Right forelimb (tissue), 1 donor: ENCODE measurements at places on chromosomes 6 and 20.

DNA sequence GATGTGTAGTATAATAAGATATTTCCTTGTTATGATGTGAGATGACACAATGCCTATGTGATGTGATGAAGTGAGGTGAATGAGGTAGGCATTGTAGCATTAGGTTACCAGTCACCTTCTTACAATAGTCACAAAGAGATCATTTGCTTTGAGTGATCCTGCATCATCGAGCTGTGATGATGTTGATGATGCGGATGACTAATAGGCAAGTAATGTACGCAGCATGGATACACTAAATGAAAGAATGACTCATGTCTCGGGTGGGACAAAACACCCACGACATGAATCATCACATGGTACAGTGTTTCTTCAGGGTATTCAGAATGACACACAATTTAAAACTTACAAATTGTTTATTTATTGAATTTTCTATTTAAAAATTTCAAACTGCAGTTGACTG is 806.3 kb upstream of the GJE1 start:
- DNase-seq: no peak

DNA sequence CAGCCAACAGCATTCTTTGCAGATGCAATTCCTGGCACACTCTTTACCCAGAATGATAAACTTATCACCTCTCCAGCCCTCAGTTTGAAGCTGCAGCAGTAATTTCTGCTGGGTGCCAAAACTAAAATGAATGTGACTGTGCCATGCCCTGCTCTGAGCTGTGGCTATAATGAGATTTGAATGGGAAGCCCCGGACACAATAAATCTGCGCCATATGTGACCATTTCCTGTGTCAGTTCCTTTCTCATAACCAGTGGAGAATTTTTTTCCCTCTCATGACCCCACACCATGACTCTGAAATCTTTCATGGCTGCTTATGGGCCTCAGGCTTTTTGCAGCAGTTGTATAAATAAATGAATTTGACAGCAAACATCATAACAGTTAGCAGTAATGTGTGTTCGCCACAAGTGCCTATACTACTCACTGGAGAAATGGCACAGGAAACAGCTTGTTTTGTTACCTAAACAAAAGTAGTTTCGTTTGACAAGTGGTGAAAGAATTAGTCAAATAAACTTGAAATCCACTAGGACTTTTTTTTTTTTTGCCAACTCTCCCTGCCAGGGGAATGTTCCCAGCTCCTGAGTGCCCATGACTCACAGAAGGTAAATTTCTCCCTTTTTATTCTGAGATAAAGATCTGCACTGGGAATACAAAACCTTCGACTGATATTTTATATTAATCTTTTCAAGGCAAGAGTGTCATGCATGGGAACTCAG is 408.4 kb downstream of the PKHD1 start:
- DNase-seq: no peak

DNA sequence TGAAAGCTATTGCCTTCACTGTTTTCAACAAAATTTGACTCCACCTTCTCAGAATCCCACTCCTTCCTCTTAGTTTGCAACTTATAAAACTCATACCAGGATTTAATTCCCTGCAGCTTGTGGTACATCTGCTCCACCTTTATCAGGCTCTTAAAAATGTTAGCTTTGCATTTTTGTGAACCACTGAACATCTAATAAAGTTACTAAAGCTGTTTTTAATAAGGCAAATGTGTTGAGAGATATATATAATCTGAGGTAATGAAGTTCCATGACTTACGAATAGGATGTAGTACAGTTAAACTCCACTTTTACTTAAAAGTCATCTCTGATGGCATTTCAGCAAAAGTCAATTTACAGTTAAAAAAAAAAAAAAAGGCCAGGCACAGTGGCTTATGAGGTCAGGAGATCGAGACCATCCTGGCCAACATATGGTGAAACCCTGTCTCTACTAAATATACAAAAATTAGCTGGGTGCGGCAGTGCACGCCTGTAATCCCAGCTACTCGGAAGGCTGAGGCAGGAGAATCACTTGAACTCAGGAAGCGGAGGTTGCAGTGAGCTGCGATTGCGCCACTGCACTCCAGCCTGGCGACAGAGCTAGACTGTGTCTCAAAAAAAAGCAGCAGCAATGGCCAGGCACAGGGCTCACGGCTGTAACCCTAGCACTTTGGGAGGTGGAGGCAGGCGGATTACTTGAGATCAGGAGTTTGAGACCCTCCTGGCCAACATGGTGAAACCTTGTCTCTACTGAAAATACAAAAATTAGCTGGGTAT is 106.2 kb downstream of the KIF13A start:
- no peak for DNase-seq

GRCh38 chr20:17520583-17520982 is 10.6 kb downstream of the BFSP1 start:
- no peak for DNase-seq

DNA sequence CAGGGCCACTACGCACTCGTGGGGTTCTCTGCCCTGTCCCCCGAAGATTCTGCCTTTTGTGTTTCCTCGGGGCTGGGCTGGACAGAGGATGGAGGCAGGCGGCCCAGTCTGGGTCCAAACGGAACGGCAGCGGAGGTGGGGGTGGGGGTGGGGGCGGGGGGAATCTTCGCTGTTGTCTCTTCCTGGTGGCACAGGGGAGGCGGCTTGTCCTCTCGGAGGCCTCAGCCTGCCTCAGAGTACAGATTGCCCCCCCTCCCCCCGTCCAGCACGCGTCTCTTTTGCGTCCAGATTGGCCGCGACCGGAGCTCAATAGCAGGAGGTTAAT is 1.4 kb upstream of the INSM1 start:
- no peak for DNase-seq

DNA sequence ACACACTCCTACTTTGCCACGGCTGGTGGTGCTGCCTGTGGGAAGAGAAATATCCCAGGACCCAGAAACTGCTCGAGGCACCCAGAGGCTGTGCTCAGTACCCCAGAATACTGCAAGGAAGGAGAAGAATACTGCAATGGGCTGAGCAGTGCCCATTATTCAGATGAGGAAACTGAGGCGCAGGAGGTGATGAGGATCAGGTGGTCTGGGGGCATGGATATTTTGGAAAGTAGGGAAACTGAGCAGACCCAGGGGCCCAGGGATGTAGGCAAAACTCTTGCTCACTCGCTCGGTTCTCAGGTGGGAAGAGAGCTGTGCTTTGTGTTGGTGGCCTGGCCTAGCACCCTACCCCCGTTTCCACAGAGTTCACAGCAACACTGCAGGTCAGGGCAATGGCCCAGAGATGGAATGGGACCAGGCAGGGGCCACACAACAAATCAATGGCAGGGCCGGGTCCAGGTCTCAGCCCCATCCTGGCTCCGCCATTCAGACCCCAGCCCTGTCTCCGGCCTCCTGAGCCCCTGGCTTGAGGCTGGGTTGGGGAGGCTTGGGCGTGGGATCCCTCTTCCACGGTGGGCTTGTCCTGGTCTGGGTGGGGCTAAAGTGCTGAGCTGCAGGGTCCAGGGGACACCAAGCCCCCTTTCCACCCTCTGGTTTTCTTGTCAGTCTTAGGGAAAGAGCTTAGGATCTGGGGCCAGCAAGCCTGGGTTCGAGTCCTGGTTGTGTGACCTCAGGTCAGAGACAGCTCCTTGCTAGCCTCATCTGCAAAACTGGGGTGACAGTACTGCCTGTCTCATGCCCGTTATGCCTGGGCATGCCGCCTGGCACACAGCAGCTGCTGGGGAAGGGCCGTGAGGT is 33.9 kb downstream of the SUN5 start:
- DNase-seq: no peak

- no peak for DNase-seq
Measured at GRCh38 chr6:82554666-82555065, 191.0 kb downstream of the TPBG start.

GRCh38 chr6:6783721-6784120 is 195.2 kb downstream of the LY86 start:
- DNase-seq: no peak

GRCh38 chr20:39376788-39377187 is 414.6 kb downstream of the DHX35 start:
- DNase-seq: no peak

DNA sequence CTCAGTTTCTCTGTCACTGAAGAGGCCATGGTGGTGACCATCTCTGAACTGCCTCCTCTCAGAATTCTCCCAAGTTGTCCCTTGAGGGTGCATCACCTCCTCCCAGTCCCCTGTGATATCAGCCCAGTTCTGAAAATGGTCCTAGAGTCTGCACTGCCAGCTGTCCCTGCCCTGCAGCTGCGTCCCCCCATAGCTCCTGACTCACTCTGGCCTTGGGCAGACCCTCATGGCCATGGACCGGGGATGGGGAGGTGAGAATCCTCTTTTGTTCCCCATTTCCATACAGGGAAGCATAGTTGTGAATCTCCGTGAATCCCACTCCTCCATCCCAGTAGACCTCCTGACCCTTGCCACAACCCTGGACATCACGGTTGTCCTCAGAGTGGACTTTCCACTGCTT is 4.5 kb downstream of the ETV7 start:
- DNase-seq: no peak

DNA sequence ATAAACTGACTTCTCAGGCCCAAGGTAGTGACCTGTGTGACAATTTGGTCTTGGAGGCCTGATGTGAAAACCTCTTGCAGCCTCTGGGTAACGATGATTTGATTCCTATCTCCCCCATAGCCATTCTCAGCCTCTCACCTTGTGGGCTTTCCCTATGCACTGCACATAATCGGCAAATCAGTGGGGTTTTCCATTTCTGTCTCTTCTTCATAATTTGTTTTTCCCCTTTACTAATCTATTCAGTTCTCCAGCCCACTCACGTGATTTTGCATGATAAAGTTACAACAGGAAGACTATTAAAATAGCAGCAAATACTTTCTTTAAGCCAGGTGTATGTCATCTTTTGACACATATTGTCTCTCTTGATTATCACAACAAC is 893.7 kb downstream of the TFAP2A start:
- no peak for DNase-seq

GRCh38 chr6:147769496-147770087 is 261.1 kb downstream of the SAMD5 start:
- no peak for DNase-seq

- no peak for DNase-seq
Measured at GRCh38 chr6:13300643-13301590, 27.4 kb downstream of the TBC1D7 start.

DNA sequence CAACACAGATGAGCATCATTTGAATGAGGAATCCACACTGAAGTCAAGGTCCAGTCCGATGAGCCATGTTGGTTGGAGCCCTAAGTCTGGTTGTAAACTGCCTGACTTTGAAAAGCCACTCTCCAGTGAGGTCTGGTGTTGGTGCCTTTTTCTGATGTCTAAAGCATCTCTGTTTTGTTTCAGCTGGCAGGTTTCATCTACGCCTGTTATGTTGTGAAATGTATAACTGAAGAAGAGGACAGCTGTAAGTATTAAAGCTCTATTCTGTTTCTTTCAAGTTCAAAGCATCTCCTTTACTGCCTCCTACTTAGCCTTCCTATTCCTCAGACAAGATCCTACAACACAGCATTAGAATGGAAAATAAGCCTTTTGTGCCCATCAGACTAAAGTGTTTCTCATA is 171.1 kb upstream of the RNF217 start:
- no peak for DNase-seq

DNA sequence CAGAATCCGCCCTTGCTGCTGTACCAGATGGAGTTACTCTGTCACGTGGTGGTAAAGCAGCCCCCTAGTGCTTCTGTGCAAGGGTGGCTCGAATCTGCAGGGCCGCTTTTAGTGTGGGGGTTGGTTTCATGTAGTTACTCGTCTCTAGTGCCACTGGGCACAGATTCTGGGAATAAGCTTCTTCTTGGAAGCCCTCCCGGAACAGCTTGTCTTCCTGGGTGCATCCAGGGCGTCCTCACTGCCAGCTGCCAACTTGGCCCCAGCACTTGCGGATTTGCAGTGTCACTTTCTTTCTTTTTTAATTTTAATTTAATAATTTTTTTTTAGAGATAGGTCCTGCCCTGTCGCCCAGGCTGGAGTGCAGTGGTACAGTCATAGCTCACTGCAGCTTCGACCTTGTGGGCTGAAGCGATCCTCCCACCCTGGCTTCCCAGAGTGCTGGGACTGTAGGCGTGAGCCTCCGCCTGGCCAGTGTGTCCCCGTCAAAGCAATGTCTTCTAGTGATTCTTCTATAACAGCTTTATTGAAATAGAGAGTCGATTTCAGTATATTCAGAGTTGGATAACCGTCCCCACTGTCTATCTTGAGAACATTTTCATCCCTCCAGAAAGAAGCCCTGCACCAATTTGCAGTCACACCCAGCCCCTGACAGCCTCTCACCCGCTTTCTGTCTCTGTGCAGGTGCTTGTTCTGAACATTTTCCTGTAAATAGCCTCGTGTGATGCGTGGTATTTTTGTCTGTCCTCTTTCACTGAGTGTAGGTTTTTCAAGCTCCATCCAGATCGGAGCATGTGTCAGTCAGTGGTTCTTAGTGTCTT is 25.9 kb downstream of the PYGB start:
- peak; percentile 26 for DNase-seq

- DNase-seq: no peak
Measured at GRCh38 chr6:16064671-16065072, 64.2 kb upstream of the MYLIP start.

- no peak for DNase-seq
Measured at GRCh38 chr6:163620101-163620500, 205.6 kb downstream of the QKI start.

GRCh38 chr6:13649393-13649792 is 34.3 kb downstream of the NOL7 start:
- no peak for DNase-seq

GRCh38 chr6:21931641-21932335 is 338.2 kb downstream of the SOX4 start:
- no peak for DNase-seq

DNA sequence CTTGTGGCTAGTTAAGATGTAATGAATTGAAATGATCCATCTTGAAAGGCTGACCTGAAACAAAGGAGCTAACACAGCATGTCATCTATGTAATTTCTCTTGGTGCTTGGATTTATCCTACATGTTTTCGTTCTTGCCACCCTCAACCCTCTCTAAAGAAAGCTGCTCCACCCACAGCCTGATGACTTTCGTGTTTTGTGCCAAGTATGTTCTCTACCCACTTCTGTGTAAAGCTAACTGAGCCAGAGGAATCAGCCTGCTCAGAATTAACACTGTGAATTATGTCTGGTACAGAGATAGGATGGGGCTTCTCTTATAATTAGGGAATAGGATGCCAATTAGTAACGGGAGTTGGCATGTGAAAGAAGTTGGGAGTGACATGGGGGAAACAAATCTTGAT is 67.9 kb upstream of the MLIP start:
- no peak for DNase-seq
